ENCODE measurements at places on chromosomes 12 and 14.

- no peak for DNase-seq
Measured at GRCh38 chr12:21526053-21526452, at the start of gene SPX. SPX (plus strand) TSS chr12:21526296; CDS start chr12:21526473, 177 bp downstream.

DNA sequence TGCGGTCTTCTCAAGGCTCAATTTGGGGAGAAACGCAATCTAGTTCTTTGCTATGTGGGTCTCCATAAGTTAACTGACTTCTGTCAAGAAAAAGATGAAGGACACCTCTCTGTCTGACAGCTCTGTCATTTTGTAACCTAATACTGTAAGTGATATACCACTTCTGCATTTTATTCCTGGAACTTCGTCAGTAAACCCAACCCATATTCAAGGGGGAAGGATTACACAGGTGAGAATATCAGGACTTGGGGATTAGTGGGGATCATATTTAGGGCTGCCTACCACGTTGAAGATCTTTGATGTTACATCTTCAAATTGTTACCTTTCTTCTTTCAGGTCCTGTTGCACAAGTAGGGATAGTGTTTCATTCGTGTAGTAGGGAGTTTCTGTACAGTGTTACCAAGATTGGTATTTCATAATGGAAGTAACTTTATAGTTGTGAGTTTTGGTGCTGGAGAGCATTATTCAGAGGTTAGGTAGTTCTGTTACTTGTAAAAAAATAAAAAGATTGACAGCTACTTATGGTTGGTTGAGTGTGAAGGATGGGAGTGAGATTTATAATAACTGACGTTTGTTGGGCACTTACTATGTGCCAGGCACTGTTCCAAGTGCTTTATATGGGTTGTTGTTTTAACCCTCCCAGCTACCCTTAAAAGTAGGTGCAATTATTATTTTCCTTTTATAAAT lies 1.6 kb downstream of the TMEM260 start:
- no peak for DNase-seq

DNA sequence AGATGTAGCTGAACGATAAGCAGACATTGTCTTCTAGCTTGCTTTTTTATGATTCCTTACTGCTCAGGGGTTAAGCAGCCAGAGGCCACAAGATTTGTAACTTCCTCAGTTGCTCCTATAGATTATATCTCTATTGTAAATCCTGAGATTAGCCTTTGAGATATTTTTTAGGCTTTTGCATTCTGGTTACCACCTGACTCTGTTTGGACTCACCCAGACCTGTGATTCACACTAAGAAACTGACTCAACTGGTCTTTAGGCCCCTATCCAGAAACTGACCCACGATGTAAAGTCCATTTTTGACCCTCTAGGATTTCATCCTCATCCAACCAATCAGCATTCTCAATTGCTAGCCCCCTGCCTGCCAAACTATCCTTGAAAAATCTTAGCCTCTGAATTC lies 194.4 kb downstream of the RASSF9 start:
- DNase-seq = no peak

DNA sequence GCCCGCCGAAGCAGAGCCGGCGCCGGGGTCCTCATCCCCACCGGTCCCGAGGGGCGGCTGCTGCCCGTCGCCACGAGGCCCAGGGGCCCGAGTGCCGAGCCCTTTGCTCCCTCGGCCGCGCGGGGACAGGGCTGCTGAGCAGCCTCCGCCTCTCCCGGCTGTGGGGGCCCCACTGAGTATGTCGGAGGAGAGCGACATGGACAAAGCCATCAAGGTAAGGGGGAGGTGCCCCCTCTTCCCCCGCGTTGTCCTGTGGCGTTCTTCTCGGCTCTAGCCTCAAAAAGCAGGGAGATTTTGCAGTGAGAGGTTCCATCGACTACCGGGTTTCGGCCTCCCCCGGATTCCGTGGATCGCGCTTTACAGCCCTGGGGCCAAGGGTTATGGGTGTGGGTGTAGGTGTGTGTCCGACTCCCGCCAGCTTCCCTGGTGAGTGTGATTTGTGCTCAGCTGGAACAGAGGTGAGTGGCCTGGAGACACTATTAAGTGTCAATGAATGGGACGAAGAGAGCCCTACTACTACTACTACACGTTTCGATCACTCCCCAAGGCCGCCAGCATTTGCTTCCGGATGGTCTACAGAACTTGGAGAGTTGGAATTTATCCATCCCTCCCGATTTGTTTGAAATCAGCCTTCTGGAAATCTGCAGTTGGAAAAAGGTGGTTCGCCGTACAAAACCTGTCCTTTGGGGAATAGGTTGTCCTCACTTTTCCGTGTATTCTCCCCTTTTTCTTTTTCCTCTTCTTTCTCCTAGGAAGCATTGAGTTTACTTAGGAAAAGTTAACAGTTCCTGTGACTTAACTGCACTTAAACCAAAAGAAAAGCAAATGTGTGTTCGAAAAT lies 748 bp downstream of the MAPKAPK5 start:
- no peak for DNase-seq
